ENCODE measurements at places on chromosomes 3 and 15.
A peak's percentile ranks its signal among the peaks of the same experiment; 100 is the strongest.

GRCh38 chr3:87696124-87697013 is 362.4 kb downstream of the CGGBP1 start:
- DNase-seq = no peak

DNA sequence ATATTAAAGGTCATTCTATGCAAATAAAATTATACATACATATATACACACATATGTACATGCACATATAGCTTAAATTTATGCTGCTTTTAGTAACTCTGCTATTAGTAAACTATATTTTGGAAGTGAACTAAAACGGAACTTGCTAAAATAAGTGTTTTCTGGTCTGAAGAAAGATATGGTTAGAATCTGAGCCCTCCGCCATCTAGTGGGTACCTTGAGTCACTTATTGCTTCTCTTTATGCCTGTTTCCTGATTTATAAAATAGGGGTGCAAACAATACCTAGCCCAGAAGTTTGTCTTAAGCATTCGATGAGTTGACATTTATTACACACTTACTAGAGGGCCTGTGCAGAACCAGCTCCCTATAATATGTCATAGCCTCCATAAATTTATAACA is 255.7 kb downstream of the CNTN6 start:
- DNase-seq = no peak

GRCh38 chr3:44106756-44107155 is 134.9 kb upstream of the TOPAZ1 start:
- no peak for DNase-seq

DNA sequence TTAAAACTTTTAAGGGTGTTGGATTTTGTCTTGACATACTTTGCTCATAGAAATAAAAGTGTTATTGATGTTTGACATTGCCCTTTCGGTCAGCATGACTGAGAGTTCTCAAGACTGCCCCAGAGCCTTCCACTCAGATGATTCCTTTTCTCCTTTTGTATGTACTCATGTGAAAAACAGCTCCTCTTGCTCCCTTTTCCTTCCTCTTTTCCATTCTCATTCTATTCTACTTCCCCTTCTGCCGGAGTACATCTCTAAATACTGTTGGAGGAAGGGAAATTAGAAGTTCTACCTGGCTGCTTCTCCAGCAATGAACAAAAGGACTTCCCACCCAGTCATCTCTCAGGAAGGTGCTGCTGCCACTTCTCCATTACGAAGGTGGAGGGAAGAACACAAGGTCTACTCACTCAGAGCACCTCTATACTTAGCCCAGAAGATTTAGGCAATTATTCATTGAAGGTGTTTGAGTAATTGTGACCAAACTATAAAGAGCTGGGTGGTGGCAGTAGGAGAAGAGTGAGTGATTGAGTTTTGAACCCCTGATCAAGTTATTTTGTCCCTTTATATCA is 163.8 kb upstream of the MBNL1 start:
- no peak for DNase-seq

- DNase-seq = no peak
These were observed 26.1 kb downstream of the FAM174B start for GRCh38 chr15:92629276-92629974.

DNA sequence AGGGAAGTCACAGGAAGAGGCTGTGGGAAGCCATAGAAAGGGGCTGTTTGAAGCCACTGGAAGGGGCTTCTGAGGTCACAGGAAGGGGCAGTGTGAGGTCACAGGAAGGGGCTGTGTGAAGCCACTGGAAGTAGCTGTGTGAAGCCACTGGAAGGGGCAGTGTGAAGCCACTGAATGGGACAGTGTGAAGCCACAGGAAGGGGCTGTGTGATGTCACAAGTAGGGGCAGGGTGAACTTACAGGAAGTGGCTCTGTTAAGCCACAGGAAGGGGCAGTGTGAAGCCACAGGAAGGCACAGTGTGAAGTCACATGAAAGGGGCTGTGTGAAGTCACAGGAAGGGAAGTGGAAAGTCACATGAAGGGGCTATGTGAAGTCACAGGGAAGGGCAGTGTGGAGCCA is 33.1 kb downstream of the GASK1A start:
- no peak for DNase-seq

DNA sequence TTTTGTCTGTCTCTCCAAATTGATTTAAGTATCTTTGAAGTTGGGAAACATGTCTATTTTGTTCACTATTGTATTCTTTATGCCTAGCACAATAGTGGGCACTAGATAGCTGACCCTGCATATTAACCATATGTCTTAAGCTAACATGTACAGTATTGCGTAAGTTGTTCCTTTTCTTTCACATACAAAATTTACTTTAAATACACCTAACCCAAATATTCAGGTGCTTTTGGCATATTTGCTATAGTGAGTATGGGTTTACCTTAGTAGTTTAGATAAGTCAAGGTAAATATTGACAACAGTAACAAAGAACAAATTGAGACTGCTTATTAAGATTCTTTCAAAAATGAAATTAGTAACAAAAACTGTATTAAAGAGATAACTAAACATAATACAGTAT is 50.9 kb downstream of the NRG4 start:
- DNase-seq = no peak

- DNase-seq = no peak
These were observed 2.7 kb upstream of the JMJD7 start for GRCh38 chr15:41825145-41825544.

DNA sequence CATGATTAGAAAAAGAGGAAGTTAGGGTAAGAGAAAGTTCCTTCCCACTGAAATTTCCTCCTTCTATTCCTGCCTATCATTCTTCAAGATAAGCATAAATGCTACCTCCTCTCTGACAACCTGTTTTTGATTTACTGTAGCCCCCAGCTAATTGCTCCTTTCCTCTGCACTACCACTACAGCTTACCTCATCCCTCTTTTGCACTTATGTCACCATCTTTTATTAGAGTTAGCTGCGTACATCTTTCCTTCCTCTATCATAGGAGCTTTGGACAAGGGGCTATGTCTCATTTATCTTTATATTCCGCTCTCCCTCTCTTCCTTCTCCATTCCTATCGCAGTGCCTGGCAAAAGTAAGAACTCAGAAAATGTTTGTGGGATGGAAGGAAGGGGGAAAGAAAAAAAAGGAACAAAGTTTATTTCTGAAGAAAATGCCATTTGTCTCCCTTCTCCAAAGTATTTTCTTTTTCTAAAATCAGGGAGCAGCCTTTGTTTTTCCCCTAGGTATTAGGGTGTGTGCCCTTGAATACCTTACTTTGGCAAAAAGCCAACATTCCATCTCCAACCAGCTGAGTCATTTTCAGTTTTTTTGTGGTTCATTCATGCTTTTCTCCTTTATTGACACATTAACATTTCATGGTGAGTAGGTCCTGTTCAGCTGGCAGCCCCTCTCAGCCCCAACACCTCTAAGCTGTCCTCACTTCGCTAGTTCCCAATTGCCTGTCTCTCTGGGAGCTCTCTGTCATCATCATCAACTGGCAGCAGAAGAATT is 87.6 kb upstream of the SOX2 start:
- no peak for DNase-seq

DNA sequence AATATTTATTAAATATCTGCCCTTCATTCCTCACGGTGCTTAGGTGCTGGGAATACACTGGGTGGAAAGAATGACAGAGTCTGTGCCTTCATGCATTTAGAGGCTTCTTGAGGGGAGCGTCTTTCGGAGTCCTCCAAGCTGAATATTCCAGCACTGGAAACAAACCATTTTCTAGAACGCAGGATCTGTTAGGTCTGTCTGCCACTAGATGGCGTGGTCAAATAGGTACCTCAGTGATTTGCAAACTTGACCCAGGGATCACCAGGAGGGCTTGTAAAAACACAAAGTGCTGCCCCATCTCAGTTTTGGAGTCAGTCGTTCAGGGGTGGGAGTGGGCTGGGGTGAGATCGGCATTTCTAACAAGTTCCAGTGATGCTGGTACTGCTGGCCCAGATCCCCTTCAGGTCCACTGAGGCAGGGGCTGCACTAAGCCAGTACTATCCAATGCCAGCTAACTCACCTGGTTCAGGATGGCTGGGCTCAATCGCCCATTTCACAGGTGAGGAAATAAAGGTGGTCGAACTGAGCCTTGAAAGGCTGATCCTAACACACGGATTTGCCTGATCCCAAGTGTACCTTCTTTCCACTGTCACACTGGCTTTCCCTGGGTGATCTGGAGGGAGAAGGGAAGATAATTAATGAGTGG is 14.8 kb downstream of the ARNT2 start:
- no peak for DNase-seq

DNA sequence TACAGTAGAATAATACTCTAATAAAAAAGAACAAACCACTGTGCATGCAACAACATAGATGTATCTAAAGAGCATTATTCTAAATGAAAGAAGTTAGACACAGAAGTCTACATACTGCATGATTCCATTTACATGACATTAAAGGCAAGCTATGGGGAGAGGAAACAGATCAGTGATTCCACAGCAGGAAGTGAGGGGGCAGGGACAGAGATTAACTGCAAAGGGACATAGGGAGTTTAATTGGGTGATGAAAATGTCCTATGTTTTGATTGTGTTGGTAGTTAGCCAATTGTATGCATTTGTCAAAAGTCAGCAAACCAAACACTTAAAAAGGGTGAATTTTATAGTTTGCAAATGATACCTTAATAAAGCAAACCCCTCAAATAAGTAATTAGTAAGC is 13.8 kb downstream of the CRYGS start:
- DNase-seq = no peak

DNA sequence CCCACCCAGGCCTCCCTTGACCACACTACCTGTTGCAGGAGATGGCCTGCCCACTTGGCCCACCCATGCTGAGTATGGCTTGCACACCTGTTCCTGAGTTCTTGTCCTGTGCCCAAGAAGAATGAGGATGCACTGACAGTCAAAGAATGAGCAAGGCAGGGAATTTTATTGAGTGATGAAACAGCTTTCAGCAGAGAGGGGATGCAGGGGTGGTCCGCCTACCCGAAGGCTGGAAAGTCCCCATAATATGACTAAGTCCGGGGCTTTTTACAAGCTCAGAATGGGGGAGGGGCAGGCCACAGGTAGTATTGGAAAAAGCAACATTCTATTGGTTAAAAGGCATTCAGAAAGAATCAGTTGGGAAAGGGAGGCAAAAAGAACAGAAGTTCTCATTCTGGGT is 29.9 kb upstream of the RNU6-1 start:
- DNase-seq = no peak

DNA sequence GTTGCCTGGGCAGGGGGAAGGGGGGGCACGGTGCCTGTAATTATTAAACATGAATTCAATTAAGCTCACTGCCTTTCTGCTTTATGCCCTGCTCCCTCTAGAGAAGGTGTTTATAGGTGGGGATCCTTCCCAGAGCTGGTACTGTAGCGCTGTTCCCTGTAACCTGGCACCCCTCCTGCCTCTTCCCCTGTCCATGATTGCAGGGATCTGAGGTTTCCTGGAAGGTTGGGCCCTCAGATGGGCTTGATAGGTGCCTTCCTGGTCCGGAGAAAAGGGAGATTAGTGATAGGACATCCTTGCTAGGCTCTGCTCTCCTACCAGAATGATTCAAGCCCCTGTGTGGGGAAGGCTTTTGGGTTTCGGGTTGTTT is 2.1 kb upstream of the FAM131A start:
- no peak for DNase-seq

DNA sequence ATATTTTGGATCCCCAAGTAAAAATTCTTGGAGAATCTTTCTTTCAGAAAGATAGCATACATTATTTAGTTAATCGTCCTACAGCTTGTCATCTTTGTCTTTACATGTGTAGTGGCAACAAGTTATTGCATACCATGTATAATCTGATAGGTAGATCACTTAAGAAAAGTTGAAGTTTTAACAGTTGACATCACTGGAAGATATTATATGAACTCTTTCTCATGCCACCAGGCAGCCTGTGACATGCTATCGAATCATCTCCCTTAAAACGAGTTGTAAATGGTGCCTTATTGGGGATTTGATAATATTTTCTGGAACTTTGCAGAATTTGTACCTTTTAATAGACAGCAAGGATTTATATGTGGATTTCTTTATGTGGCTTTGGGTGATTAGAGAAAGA is 8.7 kb downstream of the U2SURP start:
- no peak for DNase-seq

DNA sequence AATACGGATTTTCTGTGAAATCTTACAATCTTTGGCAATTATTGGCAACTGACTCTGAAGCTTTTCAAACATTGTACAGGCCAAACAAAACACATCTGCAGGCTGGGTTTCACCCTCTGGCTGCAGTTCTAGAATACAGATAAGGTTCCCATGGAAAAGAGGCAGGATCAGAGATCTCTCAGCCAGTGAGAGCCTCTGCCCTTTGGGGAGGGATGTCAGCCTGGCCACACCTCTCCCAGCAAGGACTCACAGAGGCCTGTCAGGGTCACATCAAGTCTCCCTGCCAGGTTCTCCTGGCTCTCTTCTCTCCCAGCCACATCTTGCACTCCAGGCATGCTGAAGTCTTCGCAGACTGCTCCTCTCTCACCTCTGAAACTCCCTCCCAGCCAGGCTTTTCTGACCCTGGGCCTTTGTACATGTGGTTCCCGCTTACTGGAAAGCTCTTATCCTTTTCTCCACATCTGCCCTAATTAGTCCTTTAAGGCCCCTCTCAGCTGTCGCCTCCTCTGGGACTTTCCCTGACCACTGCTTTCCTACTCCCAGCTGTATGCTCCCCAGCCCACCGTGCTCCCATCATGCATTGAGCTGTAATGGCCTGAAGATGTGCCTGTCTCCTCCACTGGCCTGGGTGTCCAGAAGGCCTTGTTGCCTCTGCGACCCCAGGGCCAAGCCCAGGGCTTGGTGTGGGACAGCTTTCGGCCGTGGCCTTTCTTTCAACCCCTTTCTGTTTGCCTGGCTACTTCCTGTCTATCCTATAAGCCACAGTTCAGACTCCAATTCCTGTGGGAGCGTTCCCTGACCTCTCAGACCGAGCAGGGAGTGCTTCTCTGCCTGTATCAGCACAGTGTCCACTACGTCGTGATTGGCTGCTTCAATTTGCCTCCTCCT is 4.3 kb downstream of the RBP1 start:
- DNase-seq = no peak

GRCh38 chr3:43132870-43133636 is 27.2 kb upstream of the POMGNT2 start:
- peak; percentile 90 for DNase-seq

DNA sequence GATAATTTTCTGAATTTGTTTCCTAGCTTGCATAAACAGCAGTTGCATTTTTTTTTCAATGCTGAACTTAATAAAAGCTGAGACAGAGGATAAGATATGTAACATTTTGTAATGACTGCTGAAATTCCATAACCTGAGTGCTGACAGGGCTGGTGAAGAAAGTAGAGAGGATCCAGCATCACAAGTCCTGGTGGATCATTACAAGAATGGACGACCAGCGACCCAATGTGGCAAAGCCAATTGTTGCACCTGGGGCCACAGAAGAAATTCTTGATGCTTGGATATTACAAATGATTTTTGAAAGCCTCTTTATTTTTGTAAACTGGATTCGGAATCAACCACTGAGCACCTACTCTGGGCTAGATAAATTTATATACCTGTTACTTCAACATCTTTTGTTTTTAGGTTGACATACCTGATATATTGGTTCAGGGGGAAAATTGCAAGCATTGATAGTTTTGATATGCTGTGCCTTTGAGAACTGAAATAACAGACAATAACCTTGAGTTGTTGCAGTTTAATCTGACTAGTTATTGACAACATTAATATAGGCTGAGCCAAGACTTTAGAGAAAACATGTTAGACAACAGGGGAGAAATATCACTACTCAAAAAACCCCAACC is 3.9 kb upstream of the ACTL6A start:
- peak; percentile 82 for DNase-seq

- peak; percentile 42 for DNase-seq
These were observed 588.3 kb upstream of the NAALADL2 start for GRCh38 chr3:174270841-174271240.

Data from muscle of back (tissue), 13 donors.